ENCODE measurements at places on chromosomes 2 and 18. TPM values are rescaled to one million over a fixed set of nuclear protein-coding genes. Genes with fewer than 3 reads are reported as not detected.

Gene UGT1A1
- not detected for total RNA-seq

Gene KATNAL2
- 5.7 TPM for total RNA-seq

Gene CFAP221
- total RNA-seq, result 1.2 TPM

DNA sequence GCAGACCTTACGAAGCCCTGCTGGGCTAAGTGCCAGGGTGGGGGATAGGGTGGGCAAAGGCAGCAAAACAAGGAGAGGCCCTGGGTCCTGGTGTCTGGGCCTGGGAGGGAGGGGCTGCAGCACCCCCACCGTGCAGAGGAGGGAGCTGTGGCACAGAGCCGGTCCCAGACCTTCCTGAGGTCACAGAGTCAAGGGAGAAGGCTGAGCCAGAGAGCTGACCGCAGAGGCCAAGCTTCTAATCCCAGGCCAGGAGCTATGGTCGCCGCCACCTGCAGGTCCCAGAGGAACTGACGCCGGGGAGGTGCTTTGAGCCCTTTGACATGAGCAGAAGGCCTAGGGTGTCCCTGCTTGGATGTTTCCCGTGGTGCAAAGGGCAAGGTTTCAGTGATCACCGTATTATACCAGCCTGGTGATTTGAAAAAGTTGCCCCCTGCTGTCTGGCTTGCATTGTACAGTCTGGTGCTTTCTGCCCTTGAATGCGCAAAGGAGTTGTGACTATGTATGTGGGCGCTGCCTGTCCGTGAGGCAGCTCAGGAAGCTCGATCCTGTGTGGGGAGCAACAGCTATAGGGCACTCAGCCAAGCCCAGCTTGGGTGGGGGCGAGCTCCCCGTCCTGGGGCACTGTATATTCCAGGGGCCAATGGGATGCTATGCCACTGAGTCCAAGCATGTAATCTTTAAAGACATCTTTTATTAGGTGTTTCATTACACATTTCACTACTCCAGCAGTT is 44.3 kb downstream of the EDAR start:
- no peak for DNase-seq

DNA sequence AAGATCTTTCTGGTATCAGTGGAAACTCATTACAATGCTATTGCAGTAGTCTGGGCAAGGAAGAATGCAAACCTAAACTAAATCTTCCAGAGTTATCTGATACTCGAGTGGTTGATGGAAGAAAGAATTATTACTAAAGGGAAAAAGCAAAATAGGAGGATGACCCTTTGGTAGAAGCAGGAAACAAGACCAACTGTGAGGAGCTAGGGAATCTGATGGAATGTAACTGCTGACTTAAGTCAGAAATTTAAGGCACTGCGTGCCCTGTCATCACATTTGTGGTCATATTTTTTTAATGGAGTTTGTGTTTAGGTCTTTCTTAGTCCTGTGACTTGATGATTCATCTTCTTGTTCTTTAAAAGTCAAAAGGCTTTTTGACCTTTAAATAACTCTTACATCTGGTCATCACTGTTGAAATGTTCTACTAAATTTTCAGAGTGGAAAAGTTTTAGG is 36.5 kb upstream of the ARMC9 start:
- no peak for DNase-seq
